ENCODE measurements at places on chromosomes 13 and 19. TPM values are rescaled to one million over a fixed set of nuclear protein-coding genes. Genes with fewer than 3 reads are reported as not detected.

ALOX5AP gene
- 3.2 TPM for polyA plus RNA-seq

ZNF486 gene
- polyA plus RNA-seq, result 16.7 TPM

DCT gene
- polyA plus RNA-seq, result 0.39 TPM

PDE4C gene
- 0.79 TPM for polyA plus RNA-seq

RASAL3 gene
- 0.51 TPM for polyA plus RNA-seq

DCUN1D2 gene
- 22.2 TPM for polyA plus RNA-seq

KLK12 gene
- not detected for polyA plus RNA-seq

ACP7 gene
- polyA plus RNA-seq, result 0.38 TPM
